ENCODE measurements at places on chromosomes 12 and 14.

DNA sequence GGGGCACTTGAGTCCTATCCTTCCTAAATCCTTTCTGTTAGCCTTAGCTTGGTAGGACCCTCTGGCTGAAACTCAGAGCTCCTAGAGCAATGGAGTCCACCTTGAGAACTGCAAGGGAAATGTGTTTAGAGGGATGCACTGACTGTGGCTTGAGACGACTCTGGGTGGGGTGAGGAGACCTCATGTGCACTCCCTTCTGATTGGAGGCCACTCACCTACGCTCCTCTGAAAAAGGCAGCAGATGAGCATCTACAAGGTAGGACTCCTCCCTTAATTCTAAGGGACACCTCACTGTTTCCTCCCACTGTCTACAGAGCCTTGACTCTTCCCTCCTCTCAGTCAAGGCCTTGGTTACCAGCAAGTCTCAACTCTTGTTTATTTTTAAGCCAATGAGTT lies 1.0 kb downstream of the MAP3K12 start:
- no peak for DNase-seq

DNA sequence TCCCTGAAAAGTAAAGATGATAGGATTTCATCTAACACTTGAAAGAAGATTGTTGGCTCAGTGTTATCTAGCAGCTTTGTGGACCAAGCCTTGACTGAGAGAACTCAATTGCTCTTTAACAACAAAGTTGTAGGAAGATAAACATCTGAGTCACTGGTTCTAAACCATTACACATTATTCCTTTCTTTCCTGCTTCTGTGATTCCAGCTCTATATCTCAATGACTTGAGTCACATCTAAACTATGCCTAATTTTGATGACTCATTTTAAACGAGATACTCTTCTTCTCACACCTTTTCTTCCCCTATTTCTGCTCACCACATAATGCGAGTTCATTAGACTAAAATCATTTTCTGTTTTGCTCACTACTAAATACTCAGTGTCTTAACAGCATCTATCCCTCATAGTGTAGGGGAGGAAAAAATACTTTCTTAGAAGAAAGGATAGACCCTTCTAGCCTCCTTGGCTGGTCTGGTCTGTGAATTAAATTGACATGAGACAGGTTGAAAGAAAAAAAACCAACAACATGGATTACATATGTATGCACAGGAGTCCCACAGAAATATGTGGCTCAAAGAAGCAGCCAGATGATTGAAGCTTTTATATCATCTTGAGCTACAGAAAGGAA lies 201.4 kb downstream of the C12orf50 start:
- no peak for DNase-seq

GRCh38 chr12:66301944-66302826 lies at the start of gene HELB:
HELB (plus strand) TSS chr12:66302493; CDS start chr12:66302604, 111 bp downstream.
- DNase-seq, result peak; percentile 99

DNA sequence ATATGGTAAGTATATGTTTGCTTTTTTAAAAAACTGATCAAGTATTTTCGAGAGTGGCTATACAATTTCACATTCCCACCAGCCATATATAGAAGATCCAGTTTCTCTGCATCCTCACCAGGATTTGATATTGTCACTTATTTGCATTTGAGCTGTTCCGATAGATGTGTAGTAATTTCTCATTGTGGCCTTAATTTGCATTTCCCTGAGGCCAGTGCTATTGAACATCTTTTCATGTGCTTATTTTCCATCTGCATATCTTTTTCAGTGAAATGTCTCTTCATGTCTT lies 72.9 kb upstream of the VASH1 start:
- DNase-seq, result no peak

GRCh38 chr14:35425850-35426249 lies 21.3 kb upstream of the NFKBIA start:
- DNase-seq, result no peak

GRCh38 chr14:38502239-38502638 lies 246.3 kb upstream of the CLEC14A start:
- DNase-seq, result no peak

- DNase-seq, result no peak
Measured at GRCh38 chr12:13148485-13148847, 45.0 kb upstream of the GSG1 start.

DNA sequence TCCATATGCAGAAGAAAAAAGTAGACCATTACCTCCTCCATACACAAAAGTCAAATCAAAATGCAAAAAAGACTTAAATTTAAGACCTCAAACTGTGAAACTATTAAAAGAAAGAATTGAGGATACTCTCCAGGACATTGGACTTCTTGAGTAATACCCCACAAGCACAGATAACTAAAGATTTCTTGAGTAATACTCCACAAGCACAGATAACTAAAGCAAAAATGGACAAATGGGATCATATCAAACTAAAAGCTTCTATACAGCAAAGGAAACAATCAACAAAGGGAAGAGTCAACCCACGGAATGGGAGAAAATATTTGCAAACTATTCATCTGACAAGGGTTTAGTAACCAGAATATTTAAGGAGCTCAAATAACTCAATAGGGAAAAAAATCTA lies 427.9 kb downstream of the CCDC91 start:
- no peak for DNase-seq

DNA sequence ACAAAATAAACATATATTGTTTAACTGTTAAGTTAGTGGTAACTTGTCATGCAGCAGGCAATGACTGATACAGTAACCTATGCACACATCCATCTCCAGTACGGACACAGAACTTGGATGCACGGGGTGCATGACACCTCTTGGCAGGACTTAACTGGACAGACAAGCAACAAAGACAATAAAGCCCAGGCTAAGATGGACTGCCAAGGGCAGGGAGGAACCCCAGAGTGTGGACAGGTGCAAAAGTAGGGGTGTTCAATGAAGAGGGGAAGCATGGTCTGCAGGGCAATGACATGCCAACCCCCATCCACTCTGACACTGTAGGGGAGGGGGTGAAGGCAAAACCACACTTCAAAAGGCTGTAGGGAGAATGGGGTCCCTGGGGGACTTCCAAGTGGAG lies 11.7 kb downstream of the SSH1 start:
- no peak for DNase-seq

DNA sequence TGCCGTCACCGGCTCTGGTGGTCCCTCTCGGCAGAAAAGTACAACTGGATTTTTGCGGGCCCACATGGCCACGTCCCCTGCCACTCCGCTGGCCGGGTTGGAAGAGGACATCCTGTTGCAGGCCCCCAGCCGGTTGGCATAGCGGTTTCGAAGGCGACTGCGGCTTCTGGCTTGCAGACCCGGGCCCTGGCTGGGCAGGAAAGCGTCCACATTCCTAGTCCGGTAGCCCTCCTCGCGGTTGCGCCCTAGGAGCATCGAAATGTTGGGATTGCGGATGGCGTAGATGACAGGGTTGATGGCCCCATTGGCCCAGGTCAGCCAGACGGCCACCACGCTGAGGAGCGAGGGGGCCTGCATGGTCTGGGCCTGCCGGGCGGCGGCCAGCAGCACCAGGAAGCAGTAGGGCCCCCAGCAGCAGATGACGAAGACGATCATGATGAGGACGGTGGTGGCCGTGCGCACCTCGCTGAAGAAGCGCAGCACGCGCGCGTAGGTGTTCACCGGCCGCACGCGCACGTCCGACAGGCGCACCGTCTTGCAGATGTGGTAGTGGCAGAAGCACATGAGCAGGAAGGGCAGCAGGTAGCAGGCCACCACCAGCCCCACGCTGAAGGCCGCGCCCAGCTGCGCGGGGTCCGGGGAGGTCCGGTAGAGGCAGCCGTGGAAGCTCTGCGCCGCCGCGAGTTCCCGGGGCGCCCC lies 1.2 kb downstream of the GPR135 start:
- DNase-seq, result no peak

DNA sequence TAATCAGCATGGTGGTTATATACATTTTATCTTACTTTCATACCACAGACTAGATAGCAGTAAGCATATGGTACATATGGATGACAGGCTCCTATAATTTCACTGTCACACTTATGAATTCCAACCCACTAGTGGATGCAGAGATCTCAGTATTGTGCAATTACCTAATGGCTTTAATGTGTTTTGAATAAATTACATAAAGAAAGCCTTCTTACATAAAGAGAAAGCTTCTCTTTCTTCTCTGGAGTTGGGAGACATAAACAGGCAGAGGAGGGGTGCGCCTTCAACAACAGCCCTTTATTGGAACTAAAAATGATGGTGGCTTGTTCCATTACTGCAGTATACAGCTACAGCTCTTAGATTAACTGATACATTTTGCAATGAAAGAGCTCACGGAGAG lies 52.6 kb downstream of the SAV1 start:
- DNase-seq, result peak; percentile 37

DNA sequence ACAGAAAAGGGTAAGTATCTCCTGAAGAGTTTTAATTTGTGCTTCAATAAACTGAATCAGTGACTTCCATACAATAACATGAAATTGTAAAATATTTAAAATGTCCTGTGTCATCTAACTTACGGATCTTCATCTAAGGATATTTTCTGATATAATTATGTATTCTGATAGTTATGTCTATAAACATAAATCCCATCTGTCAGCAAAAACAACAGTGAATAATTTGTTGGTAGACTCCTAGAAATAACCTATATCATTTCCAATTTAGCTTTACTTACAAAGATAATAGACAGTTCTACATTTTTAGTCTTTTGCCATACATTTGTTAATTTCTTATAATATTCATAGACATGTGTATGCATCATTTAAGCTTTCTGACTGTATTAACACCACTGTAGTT lies 293.9 kb downstream of the CCDC91 start:
- DNase-seq, result no peak

DNA sequence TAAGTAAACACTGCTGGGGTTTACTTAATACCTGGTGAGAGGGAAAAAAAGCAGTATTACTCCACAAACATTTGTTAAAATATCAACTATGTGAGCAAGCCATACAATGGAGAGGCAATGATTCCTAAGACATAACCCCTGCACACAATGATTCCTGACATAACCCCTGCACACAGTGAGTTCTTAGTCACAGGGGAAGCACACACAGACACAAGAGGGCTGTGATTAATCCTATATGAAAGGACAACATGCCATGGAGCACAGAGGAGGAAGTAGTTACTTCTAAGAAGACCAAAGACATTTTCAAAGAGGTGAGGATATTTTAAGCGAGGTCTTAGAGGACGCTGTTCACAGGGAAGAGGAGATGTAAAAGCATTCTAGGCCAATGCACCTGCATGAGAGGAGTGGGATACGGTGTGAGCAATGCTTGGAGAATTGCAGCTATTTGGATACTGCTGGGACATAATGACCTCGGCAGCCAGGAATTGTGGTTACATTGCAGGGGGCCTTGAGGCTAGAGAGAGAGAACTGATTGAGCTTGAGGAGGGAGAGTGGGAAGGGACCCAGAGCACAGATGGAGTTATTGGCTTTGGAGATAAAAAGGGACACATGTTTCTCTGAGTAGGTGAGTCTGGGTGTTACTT lies 211.9 kb downstream of the APAF1 start:
- no peak for DNase-seq

- DNase-seq, result no peak
Measured at GRCh38 chr12:111268738-111269572, 99.9 kb downstream of the PHETA1 start.

DNA sequence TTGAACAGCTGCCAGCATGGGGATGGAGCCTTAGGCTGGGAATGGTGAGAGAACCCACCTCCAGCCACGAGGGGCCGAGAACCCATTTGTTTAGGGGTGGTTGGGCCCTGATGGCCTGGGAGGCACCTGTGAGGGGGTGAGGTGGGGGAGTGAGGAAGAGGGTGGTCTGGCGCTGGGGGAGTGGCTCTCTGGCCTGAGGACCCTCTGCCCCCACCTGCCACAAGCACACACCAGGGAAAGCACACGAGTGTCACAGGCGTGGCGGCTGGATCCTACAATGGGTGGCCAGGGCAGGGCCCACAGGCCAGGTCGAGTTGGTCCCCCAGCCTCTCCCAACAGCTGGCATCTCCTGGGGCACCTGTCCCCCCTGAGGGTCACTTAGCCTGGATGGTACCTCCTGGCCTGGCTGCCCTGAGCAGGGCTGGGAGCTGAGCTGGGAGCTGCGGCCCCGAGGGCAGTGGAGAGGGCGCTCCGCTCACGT lies 340.5 kb downstream of the TMEM121 start:
- peak; percentile 8 for DNase-seq

GRCh38 chr14:101875727-101876554 lies 88.4 kb upstream of the DYNC1H1 start:
- no peak for DNase-seq

DNA sequence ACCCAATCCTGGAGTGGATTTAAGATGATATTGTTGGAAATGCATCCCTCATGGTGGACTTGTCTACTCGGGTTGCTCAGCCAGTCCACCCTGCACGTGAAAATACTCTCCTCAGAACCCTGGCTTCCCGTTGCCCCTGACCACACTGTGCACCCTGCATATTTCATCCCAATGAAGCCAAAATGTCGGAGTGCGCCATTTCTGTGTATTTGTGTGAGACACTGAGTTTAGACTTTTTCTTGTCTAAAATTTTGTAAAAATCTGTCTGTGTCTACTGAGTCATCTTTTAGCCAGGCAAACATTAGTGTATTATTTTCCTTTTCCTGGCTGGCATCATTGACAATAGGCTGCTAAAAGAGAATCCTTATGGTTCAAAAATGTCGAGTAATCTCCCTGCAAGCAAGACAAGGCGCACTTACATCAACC lies 485 bp upstream of the PNMA1 start:
- DNase-seq, result no peak

DNA sequence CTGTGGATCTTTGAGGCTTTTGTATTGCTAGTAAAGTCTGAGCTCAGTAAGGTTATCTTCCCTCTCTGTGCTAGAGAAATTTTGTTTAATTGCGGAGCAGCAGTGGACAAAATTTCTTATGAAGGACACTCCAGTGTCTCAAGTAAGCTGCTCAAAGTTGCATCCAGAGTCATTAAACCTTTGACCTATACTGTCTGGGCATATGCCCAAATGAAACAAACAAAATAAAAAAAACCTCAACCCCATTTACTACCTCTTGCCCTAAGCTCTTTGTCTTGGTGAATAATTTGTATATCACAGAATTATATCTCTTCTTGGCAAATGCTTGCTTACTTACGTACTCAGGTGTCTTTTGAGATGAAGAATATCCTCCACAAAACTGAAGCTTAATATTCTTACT lies 465.2 kb downstream of the SOX5 start:
- DNase-seq, result no peak

GRCh38 chr12:120220838-120221575 lies 20.1 kb upstream of the RPLP0 start:
- no peak for DNase-seq

DNA sequence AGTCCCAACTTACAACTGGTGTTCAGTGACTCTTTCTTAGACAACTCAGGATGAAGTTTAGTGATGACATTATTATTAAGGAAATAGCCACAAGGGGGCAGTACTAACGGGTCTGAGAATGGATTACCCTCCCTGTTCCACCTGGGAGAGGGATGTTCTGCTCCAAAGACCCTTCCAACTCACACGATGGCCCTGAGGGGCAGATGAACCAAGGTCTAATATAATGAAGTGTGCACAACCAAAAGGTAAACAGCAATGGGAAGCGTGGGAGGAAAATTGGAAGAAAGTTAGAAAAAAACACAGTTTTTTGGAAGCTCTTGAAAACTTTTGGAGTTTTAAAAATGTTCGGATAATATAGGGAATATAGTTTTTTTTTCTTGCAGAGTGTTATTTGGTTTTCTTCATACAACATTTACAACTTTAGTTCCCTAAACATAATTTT lies 24.0 kb downstream of the FGF6 start:
- peak; percentile 25 for DNase-seq

GRCh38 chr12:129701631-129702101 lies 202.2 kb downstream of the TMEM132D start:
- peak; percentile 53 for DNase-seq

Data from lung (tissue), 17 donors.